ENCODE measurements at places on chromosomes 11 and 22.

DNA sequence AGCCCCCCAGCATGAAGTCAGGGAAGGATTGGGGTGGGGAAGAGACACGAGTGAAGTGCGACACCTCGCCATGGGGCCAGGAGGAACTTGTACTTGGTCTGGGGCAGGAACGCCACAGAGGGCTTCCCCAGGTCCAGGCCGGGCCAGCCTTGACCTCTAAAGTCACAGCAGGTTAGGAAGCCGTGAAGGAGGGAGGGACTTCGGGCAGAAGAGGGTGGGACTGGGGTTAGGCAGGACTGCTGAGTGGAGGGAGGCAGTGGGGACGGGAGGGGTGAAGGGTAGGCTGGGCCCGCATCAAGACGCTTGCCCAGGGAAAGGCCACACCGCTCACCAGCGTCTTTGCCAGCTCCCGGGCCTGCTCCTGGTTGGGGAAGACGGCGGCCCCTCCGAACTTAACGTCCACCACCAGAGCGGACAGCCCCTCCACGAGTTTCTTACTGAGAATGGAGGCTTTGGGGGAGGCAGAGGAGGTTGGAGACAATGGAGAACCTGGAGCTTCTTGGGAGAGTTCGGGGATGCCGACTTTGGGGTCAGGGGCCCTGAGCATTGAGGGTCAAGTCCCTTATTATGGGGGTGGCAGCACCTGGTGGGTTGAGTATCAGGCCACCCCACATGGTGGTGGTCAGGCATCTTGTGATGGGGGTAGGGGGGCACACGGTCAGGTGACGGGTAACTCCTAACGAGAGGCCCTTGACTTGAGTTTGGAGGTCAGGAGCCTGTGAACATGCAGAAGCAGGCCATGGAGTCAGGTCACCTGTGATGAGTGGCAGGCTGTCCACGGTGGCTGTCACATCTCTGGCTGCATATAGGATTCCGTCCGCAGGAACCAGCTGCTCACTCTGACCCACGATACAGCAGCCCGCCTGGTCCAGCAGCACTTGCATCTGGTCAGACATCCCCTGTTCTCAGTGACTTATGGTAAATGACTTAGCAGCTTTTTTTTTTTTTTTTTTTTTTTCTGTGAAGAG, 1.7 kb upstream of the SCO2 start:
- DNase-seq, result no peak

- DNase-seq, result no peak
These were observed 2.4 kb downstream of the RNF121 start for GRCh38 chr11:71931245-71931602.

DNA sequence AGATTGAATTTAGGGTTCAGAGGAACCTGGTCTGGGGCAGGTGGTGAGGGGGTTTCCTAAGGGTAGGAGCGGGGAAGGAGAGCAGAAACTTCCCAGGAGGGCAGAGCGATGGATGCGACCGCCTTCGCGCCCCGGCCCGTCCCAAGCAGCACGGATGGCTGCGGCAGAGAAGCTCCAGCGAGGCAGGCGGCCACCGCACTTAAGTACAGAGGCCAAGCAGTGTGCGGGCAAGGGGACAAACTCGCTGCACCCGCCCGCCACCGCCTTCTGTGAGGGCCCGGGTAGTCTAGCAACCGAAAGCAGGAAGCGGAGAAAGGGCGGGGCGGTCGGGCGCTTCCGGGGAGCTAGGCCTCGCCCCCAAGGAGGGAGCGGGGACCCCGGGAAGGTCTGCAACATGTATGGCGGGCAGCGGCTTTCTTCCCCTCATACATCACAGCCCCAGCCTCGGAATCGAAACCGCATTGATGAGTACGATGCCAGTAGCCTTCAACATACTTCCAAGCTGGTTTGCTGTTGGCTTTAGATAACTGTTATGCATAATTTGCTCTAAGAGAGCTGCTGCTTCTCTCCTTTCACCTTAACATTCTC, at the start of gene AGBL2:
Gene AGBL2, minus strand, starts transcription at position 288 of the 588 bp plus-strand sequence. CDS start 719 bp downstream, outside the sequence.
- DNase-seq, result peak; percentile 23

DNA sequence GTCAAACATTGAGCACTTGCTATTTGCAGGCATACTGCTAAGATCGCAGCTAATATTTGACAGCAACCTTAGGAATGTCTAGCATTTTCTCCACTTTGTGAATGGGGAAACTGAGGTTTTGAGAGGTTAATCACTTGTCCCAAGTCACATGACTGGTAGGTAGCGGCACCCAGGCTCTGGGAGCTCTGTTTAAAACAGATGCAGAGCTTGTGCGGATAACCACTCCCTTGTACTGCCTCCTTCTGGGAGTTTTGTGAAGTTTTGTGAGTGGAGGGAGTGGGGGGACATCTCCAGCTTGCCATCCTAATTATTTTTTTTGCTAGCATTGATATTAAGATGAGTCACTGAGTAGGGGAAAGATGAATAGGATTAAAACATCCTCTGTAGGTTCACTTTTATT, 134.7 kb downstream of the GRIK4 start:
- no peak for DNase-seq

DNA sequence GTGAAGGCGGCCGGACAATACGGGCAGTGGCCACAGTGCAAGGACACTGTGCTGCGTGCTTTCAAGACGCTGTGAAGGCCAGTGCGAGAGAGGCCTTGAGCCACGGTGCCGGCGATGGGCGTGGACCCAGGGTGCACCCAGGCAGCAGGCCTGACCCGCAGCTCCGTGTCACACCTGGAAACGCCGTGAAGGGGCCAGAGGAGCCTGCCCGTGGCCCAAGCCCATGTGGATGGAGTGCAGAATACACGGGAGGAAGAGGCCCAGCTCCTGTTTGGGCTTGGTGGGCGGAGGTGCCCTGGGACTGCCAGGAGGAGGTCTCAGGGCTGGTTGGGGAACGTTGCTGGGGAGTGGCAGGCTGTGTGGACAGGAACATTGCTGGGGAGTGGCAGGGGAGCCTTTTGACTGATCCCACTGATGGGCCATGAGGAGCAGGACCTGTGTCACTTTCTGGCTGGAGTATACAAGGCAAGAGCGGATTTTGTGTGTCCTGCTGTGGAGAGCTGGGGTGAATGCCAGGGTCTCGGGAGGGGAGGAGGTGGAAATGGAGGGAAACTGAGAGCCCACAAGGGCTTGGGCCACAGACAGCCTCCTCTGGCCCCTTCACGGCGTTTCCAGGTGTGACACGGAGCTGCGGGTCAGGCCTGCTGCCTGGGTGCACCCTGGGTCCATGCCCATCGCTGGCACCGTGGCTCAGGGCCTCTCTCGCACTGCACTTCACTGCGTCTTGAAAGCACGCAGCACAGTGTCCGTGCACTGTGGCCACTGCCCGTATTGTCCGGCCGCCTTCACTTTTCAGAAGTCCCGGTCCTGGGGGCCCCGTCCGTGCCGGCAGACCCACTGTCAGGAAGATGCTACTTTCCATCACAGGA, 925.4 kb downstream of the BRD1 start:
- DNase-seq, result no peak

DNA sequence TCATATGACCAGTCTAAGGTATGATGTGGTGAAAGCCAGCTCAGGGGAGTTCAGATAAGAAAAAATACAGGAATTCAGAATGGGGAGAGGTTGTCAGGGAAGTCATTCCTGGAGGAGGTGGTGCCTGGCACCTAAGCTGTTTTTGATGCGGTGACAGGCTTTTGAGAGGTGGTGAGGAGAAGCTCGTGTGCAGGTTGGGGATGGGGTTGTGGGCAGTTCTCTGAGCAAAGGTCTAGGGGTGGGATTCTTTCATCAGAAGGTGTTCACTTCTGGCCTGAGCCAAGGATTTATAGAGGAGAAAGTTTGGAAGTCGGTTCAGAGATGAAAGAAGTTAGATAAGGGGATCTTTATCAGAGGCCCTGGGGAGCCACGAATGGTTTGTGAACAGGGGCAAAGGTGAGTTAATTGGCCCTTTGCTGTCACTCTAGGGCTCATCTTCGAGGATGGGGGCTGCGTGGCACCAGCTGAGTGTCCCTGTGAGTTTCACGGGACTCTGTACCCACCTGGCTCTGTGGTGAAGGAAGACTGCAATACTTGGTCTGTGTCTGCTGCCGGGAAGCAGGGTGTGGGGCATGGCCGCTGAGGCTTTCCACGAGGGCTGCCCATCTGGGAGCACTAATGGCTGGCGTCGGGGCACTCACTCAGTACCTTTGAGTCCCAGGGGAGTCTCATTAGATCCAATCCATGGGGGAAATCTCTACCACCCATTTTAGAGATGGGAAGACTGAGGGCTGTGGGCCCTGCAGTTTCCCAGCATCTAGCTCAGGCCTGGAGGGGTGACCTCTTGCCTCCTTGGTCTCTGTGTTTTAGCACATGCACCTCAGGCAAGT, 13.4 kb downstream of the OTOG start:
- no peak for DNase-seq

DNA sequence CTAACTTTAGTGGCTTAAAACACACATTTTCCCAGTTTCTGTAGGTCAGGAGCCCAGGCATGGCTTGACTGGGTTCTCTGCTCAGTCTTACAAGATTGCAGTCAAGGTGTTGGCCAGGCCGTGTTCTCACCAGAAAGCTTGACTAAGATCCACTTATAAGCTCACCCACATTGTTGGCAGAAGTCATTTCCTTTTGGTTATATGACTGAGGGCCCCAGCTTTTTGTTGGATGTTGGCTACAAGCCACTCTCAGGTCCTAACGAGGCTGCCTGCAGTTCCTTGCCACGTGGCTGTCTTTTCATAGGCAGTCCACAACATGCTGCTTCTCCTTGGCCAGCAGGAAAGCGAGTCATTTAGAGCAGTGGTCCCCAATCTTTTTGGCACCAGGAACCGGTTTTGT, 79.3 kb upstream of the CRTAM start:
- no peak for DNase-seq

Data from ascending aorta (tissue), 2 donors.